ENCODE measurements at places on chromosomes 16 and 17. TPM values are rescaled to one million over a fixed set of nuclear protein-coding genes. Genes with fewer than 3 reads are reported as not detected.
A peak's percentile ranks its signal among the peaks of the same experiment; 100 is the strongest.

DNA sequence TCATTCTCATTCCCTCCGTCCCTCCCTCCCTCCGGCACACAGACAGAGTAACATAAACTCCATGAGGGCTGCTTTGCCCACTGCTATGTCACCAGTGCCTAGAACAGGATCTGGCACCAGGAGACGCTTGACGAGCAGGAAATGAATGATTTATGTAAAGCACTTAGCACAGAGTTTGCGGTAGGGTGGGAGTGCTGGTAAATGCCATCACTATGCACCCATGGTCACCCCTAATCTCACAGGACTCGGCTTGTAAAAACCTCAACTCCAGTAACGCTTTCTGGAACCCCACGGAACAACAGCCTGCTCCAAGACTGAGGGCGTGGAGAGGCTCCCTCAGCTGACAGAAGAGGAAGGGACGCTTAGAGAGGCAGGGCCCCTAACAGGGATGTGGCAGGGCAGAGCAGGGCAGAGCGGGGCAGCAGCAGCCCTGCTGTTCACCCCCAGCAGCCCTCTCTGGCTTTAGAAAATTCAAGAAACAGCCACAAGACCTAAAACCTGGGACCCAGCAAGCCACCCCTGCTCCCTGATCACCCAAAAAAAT, 156.9 kb downstream of the C16orf78 start:
- no peak for DNase-seq

DNA sequence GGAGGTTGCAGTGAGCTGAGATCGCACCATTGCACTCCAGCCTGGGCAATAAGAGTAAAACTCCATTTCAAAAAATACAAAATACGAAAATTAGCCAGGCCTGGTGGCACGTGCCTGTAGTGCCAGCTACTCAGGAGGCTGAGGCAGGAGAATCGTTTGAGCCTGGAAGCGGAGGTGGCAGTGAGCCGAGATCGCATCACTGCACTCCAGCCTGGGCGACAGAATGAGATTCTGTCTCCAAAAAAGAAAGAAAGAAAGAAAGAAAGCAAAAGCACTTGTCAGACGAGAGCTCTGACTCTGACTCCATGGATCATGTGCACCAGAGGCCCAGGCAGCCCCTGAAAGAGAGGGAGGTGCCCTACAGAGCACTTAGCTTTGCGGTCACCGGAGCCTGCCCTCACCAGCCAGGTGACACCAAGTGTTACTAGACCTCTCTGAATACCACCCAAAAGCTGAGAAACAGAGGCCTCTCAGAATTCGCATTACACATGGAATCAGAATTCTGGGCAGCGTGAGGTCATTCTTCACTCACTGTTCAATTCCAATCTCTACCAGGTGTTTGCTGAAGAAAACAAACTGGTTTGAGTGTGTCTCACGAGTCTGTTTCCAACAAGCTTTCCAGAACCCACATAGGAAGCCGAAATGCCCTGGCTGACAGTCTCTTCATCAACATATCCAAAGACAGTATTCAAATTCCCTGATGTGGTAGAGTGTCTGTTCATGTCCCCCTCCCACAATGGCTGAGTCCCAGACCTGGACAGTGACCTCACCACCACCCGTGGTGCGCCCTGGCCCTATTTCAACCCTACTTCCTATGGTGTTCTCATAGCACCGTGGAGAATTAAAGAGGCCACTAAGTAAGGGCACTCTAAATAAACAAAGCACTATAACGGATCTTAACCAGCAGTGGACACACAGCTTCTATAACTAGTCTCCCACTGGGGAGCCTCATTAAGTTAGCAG, 1.5 kb downstream of the FLCN start:
- DNase-seq, result peak; percentile 47

HBM gene
- not detected for total RNA-seq

DNA sequence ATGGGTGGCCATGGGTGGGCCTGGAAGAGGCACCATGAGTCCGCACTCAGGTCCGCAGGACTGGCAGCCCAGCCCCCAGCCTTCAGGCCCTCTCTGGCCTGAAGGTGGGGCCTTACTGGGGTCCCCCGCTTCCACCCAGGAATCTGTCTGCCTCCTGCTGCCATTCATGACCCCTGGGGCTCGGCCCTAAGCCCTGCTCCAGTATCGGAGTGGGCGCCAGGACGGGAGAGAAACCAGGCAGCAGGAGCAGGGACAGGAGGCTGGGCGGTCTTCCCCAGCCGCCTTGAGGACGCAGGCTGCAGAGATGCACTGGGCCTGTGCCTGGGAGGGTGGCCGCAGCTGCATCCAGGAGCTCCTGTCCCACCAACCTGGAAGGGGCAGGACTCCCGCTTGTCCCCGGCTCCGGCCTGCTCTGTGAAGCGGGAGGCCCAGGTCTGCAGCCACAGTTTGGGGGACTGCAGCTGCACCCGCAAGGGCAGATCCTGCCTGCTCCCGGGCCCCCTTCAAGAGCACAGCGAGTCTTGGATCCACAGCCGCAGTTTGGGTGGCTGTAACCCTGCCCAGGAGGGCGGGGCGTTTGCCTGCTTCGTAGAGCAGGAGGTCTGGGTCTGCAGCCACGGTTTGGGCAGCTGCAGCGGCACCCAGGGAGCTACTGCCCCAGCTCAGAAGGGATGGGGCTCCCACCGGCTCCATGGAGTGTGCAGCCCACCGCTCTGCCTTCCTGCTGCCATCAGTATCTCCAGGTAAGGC, 81.8 kb upstream of the DNAJA2 start:
- DNase-seq, result no peak

- DNase-seq, result no peak
Observed at GRCh38 chr17:49497148-49498028, 2.3 kb downstream of the NGFR start.

DNA sequence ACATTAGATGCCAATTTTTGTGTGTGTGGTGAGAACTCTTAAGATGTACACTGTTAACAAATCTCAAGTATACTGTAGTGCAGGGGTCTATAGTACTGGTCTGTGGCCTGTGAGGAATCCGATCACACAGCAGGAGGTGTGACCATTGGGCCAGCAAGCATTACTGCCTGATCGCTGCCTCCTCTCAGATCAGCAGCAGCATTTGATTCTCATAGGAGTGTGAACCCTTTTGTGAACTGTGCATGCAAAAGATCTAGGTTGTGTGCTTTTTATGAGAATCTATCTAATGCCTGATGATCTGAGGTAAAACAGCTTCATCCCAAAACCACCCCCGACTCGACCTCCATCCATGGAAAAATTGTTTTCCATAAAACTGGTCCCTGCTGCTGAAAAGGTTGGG, 12.6 kb downstream of the ZNF267 start:
- DNase-seq, result no peak

GRCh38 chr17:37322826-37323561, 52.8 kb upstream of the C17orf78 start:
- DNase-seq, result no peak

GRCh38 chr16:88857728-88858339, 907 bp downstream of the TRAPPC2L start:
- no peak for DNase-seq

DNA sequence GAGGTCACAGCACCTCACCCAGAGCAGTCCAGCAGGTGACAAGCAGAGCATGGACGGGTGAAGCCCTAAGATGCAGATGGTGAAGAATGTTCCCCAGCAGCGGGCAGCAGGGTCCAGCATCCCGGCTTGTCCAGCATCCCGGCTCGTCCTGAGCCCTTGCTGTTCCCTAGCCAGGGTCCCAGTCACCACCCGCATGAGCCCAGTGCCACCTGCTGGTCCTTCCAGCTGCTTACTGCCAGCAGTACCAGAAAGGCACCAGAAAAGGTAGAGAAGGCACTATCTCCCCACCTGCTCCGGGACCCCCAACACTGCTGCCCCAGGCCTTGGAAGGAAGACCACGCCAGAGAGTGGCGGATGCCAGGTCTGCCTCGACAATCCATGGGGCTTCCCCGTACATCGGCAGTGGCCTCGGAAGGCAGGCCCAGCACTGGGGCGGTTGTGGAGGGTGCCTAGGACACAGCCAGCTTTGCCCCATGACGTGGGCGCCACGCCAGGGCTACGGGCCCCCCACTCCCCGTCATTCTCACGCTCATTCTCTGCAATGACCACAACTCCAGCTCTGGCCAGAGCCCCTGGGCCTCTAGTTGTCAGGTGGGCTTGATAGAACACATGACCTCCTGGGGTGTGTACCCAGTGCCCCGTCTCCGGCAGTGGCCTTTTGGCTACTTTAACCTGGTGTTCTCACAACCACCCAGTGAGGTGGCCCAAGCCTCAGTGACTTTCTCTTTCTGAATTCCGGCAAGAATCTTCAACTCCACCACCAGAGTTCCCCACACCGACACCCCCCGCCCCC, 1.4 kb downstream of the CENPX start:
- no peak for DNase-seq

All from chondrocyte (in vitro differentiated cells).